ENCODE measurements at places on chromosomes 11 and 22.

- peak; percentile 84 for DNase-seq
Observed at GRCh38 chr11:118194835-118195627, 18.6 kb upstream of the SCN2B start.

- no peak for DNase-seq
Observed at GRCh38 chr22:33405194-33405593, 347.0 kb upstream of the SYN3 start.

DNA sequence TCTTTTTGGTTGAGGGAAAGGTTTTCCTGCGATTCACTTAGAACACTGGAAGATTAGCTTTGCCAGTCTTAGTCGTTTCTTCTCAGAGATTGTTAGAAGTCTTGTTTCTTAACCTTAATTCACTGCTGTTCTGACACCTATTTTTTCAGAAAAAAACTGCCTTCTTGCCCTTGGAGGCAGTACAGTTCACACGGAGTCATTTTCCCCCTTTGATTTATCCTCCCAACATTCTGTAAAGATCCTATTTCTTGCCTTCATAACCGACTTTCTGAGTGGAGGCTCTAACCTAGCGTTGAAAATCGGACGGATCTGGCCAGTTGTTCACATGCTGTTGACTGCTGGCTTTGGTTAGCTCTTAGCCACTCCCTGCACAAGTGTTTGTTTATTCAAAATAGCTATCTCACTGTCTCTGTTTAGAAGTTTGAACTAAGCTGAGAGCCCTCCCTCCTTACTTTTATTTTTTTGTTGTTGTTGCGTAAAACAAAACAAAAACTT lies 737 bp downstream of the BCL2L13 start:
- peak; percentile 63 for DNase-seq

DNA sequence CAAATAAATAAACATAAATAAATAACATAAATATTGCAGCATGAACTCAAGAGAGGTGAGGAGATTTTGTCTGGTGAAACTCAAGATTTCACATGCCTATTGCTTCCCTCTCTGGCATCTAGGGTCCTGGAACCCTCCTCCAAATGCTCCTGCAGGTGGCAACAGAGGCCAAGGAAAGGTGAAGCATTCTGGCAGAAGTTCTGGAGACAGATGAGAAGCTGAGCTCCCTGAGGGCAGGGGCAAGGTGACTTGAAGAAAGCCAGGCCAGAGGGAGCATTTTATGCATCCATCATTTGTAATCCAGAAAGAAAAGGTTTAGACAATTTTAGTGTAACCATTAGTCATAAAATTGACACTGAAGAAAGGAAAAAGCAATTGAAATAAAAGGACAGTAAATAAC lies 64.9 kb downstream of the ENDOD1 start:
- DNase-seq = peak; percentile 62

DNA sequence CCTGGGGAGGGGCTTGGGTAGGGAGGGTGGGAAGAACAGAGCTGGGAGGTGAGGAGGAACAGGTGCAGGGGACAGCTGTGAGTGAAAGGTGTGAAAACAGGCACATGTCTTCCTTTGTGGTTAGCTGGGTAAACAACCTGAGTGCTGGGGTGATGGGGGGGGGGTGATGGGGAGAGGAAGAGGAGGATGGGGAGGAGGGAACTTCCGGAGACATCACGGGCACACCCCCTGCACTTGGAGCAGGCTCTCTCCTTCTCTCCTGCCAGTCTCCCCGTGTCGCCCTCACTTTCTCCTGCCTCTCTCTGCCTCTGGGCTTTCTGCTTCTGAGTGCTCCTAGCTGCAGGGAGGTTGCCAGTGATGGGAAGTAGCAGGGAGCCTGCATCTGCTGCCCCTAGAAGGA lies 8.8 kb downstream of the CXCR5 start:
- DNase-seq = peak; percentile 58

GRCh38 chr11:65352783-65353182 lies 1.8 kb upstream of the TIGD3 start:
- no peak for DNase-seq

- DNase-seq = peak; percentile 84
Observed at GRCh38 chr11:112321501-112322172, 61.0 kb upstream of the PLET1 start.

GRCh38 chr11:73862986-73863385 lies 13.7 kb downstream of the COA4 start:
- no peak for DNase-seq

DNA sequence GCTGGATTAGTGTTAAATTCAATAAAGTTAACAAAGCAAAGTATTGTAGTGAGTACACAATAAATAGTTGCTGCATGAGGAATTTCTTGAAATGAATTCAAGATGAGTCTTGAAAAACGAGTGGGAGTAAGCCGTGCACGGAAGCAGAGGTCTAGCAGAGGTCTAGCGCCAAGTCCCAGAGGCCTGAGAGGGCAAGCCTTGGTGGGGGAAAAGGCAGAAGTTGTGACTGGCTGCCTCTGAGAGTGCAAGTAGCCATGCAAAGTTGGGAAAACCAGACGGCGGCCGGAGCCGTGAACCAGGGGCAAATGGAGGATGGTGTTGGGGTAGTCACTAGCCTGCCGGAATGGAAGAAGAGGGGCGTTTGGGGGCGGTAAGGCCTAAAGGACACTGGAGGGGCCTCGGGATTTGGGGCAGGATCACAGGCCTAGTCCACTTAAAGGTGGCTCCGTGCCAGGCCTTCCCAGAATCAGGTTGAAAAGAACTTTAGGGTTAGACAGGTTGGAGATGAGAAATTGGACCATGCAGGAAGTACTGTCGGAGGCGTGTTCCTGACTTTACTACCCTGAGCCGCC lies 379 bp upstream of the SLC3A2 start:
- DNase-seq = no peak

DNA sequence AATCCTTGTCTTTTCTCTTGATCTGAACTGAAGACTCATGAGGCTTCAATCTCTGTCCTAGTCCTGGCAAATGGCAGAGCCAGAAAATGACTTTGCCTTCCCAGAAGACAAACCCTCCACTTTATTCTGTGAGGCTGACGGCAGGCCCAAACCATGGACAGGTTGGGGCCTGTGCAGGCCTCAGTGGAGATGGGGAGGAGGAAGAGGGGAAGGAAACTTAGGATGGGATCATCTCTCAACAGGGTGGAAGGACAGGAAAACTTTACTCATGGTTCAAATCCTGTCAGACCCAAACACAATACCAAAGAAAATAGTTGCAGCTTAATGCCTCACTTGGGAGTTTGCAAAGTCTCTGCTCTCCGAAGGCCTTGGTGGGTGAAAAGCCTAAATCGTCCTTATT lies 9.8 kb downstream of the RPL27A start:
- DNase-seq = no peak

DNA sequence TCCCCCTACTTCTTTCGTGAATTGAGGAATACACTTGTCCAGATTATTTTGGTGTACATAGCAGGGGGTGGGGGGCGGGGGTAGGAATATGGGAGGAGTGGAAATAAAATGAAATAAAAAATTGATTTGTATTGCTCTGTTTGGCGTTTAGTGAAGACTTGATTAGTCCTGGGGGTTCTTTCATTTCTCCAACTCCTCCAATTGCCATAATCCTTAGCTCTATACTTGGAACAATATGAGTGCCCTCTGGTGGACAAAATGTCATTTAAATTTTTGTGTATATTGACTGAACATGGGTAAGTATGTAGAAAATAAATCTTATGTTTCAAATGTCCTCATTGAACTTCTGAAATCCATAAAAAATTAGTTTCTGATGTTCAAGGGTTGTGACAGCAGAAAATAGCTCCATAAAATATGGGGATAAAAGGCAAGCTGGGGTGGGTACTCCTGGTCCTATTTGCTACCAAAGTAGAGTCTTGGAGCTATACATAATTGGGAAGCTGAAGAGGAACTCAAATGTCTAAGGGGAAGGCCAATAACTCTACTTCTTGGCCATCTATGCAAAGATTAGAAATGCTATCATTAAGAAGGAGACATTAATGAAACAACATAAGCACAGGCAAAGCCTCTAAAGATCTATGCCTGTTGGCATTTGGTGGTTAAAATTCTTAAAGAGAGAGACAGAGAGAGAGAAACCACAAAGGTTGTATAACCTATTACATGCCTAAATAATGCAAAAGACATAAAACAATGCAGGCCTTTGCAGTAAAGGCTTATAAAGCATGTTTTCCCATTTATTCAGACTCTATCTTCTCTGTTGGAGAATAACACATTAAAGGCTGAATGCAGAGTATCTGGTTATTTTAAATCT lies 421.6 kb downstream of the METTL15 start:
- no peak for DNase-seq

DNA sequence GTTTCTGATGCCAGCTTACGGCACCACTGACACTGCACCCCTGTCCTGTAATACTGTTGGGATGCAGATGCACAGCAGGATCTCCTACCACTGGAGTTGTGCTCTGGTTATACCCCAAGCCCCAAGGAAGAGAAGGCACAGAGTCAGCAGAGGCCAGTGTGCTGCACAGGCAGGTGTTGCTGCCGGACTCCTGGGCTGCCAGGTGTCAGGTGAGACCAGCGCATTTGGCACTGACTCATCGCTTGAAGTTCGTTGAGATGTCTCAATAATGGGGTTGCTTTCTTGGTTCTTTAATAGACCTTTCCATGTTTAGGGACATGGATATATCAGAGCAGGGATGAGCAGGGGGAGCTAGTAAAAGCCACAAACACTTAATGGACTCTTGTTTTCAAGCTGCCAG lies 75.7 kb upstream of the TTC12 start:
- DNase-seq = no peak

- no peak for DNase-seq
Observed at GRCh38 chr22:27876684-27877083, 42.4 kb downstream of the PITPNB start.

DNA sequence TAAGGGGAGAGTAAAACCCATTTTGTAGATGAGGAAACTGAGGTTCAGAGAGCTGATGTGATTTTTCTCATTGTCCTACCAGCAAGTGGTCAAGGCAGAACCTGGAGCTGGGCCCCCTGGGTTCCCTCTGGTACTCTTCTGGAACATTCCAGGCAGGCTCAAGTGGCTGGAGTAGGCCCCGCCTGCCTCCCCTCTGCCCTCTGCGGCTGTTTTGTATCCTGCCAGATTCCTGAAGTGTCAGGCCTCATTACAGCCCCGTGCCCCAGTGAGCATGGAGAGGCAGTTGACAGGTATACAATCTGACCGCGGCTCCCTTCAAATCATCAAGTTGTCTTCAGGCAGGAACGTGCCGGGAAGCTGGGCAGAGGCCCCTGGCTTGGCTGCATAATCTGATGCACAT lies 94.6 kb upstream of the CD82 start:
- no peak for DNase-seq

DNA sequence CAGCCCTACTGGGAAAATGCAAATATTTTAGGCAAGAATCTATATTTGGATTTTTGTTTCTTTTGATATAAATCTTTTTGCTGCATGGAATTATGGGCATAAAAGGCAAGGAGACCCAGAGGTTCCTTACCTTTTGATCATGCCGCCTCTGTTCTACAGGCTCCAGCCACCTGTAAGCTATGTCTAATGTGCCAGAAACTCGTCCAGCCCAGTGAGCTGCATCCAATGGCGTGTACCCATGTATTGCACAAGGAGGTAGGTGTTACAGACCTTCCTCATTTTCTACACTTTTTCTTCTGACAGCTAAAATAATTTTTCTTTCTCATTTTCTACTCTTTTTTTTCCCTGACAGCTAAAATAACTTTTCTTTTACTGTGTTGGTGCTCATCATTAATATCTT lies 8.2 kb upstream of the BACE1-AS start:
- no peak for DNase-seq

GRCh38 chr11:43555186-43555585 lies 125.4 kb upstream of the HSD17B12 start:
- no peak for DNase-seq

DNA sequence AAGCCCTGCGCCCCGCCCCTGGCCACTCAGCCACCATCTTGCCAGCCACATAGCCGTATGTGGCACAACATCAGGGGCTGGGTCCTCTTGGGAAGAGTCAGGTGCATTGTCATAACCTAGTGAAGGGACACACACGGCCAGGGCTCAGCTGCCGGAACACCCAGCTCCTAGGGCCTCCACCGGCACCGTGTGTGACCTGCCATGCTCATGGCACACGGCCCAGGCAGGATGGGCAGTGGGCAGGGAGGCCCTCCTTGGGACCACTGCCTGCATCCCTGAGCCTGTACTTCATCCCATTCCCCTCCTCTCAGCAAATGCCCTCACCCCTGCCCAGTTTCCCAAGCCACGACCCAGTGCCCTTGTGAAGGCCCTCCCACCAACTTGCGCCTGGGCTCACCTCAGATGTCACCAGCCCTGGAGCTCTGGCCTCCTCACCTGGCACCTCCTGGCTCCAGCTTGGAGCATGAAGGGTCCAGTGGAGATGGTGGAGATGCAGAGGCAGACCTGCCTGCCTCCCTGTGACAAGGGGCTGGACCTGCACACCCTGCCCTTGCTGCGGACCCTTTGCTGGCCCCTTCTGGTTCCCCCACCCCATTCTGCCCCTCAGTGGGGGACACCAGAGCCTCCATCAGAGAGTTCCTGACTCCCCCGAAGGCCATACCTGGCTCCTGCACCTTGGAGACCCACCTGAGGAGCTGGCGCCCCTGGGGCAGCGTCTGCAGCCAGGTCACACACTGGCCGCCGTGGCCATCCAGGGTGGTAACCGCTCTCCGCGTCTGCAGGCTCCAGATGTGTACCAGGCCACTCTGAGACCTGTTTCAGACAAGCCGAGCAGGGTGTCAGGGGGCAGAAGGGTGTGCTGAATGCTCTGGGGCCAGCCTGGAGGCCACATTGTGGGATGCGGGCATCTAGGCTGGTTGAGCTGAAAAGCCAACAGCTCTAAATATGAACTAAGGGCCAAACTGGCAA lies 34.5 kb downstream of the GNB1L start:
- no peak for DNase-seq

DNA sequence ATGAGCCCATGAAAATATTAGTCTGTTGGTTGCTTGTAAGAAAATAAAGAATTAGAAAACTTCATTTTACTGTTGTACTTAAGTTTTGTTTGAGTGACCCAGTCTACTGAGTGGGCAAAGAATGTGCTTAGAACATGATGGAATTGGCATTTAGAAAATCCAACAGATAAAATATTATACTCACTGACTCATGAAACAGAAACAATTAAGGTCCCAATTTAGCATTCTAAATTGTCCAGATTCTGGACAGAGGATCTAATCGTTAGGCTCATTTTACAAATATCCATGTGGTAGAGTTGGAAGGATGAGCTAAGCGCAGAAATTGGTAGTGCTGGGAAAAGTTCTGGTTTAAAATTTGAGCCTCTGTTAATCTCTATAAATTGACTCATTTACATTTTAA lies 45.4 kb downstream of the METTL15 start:
- DNase-seq = no peak

- no peak for DNase-seq
Observed at GRCh38 chr11:57407941-57408475, 17.6 kb upstream of the PRG2 start.

GRCh38 chr11:125284245-125284850 lies 119.8 kb downstream of the PKNOX2 start:
- no peak for DNase-seq

DNA sequence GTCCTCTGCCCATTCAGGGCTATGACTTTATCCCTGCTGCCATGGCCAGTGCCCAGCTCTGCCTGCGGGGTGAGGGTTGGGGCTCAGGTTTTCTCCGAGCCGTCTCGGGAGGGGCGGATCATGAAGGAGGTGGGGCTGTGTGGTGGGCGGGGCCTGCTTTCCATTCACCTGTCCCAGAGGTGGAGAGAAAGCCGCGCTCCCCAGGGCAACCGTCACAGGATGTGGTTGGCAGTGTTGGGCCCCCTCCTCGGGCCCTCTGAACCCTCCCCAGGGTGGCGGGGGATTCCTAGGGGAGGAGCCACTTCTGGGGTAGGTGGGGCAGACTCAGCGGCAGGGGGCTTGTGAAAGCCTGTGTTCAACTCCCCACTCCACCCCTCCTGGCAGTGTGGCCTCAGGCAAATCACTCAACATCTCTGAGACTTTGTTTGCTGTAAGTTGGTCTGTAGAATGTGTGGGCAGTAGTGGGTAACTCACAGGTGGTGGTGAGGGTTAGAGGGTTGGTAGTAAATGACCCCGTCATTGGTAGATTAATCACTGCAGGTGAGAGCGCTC lies 50.3 kb downstream of the CD6 start:
- DNase-seq = peak; percentile 75
